ENCODE measurements at places on chromosomes 7 and 10. TPM values are rescaled to one million over a fixed set of nuclear protein-coding genes. Genes with fewer than 3 reads are reported as not detected.

Gene KCNIP2
- 14.9 TPM for total RNA-seq

Gene GSAP
- total RNA-seq: 7.2 TPM

Gene RBM20
- 105 TPM for total RNA-seq

Gene MLXIPL
- 0.65 TPM for total RNA-seq

- DNase-seq: no peak
Observed at GRCh38 chr10:73414230-73414945, 530 bp upstream of the ANXA7 start.

GRCh38 chr10:30073767-30074060 lies 14.3 kb upstream of the JCAD start:
- DNase-seq: no peak

DNA sequence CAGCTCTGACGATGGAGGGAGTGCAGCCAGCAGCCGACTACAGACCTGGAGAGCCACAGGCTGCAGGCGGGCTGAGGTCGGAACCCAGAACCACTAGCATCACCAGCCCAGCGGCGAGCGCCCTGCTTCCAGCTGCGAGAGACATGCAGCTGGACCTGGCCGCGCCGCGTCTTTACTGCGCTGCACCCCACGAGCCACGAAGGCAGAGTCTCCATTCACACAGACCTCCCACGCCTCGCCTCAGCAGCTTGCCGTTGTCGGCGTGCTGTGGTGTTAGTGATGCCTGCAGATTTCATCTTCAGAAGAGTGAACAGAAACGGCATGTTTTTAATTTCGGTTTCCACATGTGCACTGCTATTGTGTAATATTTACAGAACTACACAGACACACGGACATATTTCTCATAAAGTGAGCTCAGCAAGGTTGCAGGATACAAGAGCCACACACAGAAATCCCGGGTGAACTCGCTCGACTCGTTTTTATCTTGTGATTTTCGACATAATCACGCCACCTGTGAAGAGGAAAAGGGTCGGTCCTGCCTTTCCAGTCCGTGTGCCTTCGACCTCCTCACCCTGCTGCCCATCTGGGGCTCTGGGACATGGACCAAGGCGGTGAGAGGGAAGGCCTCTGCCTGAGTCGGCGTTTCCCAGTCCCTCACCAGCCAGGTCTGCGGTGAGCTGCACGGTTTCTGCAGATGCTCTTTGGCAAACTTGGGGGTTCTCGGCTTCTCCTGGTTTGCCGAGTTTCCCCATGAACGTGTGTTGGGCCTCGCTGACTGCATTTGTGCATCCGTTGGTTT lies 252.2 kb downstream of the ELFN1 start:
- DNase-seq: no peak

DNA sequence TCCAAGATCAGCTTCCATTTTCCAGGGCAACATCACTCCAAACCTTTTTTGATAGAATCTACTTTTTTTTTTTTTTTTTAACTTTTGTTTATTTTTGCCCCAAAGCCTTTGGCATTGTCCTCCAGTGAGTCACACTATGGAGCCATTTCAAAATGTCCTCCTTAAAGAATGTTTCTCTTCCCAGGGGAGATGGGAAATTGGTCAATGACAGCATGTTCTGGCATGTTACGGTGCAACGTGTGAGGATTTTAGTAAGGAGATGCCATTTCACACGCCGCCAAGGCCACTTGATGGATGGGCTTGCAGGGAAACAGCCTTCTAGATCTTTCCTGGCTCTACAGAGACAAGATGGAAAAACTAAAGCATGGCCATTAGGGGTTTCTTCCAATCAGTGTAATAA lies 30.7 kb upstream of the TRIL start:
- no peak for DNase-seq

GRCh38 chr10:122422266-122422989 lies 32.0 kb upstream of the ARMS2 start:
- DNase-seq: no peak

DNA sequence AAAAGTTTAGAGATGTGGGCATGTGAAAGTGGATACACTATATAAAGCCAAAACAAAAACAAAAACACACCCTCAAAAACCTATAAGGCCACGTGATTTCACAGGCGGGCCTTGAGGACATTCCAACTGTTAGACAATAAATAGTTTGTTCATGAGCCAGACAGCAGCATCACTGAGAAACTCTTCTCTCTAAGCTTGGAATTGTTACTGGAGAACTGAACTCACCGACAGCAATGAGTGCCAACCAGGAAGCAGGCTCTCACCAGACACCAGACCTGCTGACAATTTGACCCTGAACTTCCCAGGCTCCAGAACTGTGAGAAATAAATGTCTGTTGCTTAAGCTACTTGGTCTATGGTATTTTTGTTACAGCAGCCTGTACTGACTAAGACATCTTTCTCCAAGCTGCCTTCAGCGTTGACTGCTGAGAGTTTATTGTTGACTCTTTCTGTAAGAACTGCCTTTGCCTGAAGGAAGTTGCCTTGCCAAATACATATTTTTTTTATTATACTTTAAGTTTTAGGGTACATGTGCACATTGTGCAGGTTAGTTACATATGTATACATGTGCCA lies 107.5 kb downstream of the EPDR1 start:
- no peak for DNase-seq

- DNase-seq: no peak
Observed at GRCh38 chr7:2821842-2822507, 22.1 kb downstream of the GNA12 start.
